ENCODE measurements at places on chromosomes 12 and 14.

GRCh38 chr12:60666895-60667294 lies 1071.1 kb downstream of the SLC16A7 start:
- DNase-seq, result no peak

- DNase-seq, result peak; percentile 67
Observed at GRCh38 chr14:64095620-64096019, 198.6 kb downstream of the ESR2 start.

GRCh38 chr14:24809135-24809534 lies 175.1 kb upstream of the GZMB start:
- no peak for DNase-seq

DNA sequence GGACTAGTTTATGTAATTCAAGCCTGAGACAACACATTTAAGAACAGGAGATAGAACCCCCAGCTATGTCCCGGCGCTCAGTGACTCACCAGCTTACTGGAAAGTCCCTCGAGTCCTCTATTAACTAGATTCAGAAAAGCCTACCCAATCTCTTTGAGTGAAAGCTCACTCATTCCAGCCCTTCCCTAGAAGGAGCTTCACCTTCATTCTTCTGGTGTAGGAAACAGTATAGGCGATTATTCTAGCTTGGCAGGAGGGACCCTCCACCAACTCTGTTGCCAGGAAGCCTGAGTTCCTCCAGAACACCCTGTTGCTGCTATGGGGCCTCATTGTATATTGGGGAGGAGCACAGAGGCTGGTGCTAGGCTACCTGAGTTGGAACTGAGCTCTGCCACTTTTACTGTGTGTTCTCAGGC lies 57.2 kb upstream of the AEBP2 start:
- DNase-seq, result peak; percentile 92

DNA sequence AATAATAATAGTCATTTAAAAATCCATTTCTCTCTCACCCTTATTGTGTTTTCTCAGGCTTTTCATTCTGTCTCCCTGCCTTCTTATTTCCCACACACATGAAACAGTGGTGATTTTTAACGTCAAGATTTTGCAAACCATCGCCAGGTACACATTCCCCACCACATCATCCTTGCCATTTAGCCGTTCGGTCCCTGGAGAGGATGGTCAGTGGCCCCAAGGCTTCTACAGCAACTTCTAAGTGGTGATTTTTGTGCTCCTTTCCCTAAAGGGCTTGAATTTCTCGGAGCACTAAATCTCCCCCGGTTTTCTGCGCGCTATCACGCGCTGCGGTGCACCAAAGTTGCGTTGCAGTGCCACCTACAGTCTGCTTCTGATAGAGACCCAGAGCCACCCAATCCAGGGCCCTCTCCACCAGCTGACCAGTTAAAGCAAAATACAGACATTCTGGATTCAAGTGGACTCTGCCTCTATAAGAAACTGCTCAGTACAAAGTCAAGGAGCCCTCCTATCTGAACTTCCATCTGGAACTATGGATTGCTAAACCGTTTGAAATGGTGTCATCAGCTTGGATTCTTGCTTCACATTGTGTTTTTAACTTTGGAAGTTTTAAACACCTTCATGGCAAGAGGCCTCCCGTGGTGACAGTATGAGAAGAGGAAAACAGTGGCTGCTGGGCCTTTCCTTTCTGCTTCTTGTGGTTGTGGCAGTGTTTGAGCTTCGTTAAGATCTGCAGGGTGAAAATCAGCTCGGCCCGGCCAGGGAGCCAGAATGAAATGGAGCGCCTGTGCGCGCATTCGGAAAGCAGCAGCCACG lies 234.0 kb downstream of the SPTSSA start:
- peak; percentile 49 for DNase-seq

GRCh38 chr12:88057994-88058718 lies 29.0 kb upstream of the C12orf50 start:
- no peak for DNase-seq

- peak; percentile 87 for DNase-seq
Observed at GRCh38 chr14:94009767-94010166, 12.7 kb downstream of the CCDC197 start.

DNA sequence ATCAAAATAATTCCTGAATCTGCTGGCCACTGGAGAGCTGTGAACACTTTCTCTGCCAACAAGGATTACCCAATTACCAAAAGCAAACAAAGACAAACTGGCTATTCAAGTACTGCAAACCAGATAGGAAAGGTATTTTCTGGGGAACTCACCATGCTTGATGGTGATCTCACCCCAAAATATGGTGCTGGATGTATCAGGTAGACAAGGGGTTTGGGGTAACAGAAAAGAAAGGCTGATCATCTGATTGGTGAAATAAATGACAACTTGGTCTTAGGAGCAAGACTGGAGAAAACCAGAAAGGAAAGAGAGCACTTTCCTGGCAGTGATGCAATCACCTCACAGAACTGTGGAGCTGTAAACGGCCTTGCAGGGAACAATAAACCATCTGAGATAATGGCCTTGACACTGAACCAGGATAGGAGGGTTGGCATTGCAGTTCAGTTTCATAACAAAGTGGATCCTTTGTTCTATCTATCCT lies 31.0 kb upstream of the NPFF start:
- peak; percentile 69 for DNase-seq

DNA sequence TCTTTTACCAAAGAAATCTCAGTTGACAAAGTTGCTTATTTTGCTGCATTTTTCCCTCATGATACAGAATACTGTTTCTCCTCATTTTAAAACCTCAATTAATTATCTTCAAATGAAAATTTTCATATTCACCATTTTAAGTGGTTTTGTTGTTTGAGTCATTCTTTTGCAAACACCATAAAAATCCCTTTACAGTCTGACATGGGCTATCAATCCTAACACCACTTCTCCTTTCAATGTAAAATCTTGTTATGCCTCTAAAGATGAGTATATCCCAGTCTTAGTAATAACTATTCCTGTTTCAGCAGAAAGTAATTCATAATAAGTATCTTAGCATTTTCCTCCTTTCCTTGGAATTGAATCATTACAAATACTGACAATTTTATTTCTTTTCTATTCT lies 192.2 kb downstream of the SYT1 start:
- DNase-seq, result peak; percentile 33

- no peak for DNase-seq
Observed at GRCh38 chr12:92436856-92437255, 265.9 kb upstream of the PLEKHG7 start.

DNA sequence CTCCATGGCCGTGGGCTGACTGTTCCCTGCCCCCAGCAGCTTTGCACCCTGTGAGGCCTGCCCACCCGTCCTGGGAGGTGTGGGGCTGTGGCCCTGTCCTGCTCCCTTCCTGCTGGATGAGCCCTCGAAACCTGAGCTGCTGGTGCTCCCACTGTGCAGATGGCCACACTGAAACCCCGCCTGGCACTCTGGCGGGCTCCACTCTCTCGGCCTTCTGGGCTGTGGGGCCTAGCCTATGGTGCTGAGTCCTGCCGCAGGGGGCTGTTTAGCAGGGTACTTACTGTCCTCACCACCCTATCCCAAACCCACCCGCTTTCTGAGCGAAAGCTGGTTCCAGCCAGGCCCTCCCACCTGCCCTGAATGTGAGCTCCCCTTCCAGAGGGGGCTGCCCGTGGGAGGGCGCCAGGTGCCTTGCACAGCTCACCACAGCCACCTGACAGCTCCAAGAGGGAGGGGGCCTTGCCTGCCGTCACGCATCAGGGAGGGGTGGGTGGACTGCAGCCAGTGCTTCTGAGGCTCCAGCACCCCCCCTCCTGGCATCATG lies 7.3 kb downstream of the SLC25A47 start:
- DNase-seq, result no peak

DNA sequence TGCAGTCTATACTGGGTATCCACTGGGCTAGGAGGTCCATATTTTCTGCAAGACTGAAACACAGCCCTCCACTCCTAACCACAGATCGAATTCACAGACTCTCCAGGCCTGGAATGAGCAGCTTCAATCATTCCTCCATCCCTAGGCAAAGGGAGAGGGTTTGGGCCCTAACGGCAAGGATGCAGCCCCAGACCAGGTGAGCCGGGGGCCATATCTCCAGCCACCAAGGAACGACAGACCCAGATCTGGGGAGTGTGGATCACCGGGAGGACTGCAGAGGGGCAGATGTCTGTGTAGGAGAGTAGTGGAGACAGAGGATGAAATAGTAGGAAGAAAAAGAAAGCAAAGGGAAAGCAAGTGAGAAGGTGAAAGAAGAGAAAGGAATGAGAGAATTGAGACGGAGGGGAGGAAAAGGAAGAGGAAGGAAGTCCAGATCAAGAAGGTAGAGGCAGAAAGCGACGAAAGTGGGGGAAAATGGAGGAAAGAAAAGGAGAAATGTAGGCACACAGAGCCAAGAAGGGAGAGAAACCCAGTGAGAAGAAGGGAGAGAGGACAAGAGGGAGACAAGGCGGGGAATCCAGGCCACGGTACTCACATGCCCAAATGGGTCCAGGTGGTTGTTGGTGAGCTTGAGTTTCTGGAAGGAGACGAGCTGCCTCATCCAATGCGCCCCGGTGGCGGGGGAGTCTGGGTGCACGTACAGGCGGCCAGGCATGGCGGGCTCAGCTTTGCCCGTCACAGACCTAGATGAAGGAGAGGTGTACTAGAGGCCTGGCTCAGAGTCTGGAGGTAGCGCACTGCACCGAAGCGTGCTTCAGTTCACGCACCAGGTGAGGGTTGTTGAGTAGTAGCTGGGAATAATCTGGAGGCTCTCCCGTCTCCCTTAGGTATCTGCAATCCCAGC lies 7.7 kb downstream of the TBX5 start:
- DNase-seq, result peak; percentile 31

DNA sequence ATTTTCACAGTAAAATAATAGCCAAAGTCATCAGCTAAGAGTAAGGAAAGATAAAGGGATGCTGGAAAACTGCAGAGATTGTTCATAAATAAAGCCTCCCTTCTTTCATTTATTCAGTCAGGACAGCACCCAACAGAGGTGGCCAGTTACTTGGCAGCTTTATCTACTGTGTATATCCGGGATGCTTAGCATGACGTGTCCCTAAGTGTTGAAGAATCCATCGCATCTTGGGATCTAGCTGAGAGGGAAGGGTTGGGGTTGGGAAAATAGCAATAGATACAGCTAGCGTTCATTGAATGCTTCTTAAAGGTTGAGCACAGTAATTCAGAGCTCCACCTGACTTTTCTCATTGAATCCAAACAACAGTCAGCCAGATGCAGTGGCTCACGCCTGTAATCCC lies 5.6 kb upstream of the ERBB3 start:
- no peak for DNase-seq

GRCh38 chr14:89303456-89304435 lies 113.3 kb downstream of the FOXN3 start:
- DNase-seq, result peak; percentile 89

DNA sequence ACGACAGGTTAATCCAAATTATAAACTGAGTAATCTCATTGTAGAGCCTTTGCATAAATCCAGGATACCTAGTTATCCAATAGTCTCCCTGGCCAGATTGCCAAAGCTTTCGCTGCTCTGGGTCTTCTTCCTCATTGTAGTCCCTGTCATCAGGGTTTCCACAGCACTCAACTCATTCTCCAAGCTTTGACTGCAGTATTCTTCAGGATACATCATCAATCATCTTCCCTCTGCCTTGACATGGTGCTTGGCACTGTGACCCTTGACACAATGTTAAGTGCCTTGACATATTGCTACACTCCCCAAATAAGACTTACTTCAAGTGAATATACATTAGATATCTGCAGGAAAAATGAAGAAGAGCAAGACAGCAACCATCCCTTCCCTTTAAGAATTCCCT lies 60.1 kb upstream of the RESF1 start:
- no peak for DNase-seq

GRCh38 chr12:115756804-115757203 lies 520.7 kb downstream of the MED13L start:
- no peak for DNase-seq

DNA sequence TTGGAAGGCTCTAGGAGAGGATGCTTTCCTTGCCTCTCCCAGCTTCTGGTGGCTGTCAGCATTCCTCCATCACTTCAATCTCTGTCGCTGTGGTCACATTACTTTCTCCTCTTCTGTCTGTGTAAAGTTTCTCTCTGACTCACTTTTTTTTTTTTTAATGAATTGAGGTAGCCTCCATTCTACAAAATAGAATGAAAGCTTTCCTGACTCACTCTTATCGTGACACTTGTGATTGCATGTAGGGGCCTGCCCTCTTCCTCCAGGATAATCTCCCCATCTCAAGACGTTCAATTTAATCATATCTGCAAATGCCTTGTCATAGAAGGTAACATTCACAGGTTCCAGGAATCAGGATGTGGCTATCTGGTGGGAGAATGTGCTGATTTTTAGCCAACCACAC lies 153.5 kb upstream of the HMGA2 start:
- DNase-seq, result peak; percentile 85

DNA sequence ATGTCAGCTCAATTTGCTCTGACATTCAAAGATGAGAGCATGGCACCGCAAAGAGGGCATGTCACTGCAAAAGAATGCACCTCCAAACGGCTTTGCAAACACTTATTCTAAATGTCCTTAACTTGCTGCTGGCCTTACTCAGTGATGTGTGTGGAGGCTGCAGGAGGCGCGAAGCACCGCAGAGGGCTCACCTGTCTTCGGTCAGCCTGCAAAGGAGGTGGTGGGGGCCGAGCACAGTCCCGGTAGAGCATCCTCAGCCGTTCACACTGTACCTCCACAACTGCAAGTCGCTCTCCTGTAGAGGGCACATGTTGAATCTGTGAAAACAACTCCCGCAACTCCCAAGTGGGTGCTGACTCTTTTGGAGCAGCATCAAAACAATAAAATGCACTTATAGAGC lies 93.8 kb downstream of the TRAFD1 start:
- no peak for DNase-seq

- peak; percentile 74 for DNase-seq
Observed at GRCh38 chr12:21828136-21828775, 53.8 kb upstream of the KCNJ8 start.

DNA sequence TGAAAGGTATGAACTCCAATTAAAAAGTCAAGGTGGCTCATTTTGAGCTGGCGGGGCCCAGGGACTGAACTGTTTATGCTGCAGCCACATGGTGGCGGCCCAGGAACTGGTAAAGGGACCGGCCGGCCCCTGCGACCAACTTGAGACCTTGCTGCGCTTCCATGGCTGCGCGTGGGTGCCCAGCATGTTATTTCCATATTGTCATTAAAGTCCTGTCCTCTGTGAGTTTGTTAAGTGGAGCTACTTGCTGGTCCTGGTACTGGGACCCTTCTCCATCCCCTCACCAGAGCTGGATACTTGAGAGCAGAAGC lies 62.3 kb downstream of the BEGAIN start:
- DNase-seq, result peak; percentile 9

DNA sequence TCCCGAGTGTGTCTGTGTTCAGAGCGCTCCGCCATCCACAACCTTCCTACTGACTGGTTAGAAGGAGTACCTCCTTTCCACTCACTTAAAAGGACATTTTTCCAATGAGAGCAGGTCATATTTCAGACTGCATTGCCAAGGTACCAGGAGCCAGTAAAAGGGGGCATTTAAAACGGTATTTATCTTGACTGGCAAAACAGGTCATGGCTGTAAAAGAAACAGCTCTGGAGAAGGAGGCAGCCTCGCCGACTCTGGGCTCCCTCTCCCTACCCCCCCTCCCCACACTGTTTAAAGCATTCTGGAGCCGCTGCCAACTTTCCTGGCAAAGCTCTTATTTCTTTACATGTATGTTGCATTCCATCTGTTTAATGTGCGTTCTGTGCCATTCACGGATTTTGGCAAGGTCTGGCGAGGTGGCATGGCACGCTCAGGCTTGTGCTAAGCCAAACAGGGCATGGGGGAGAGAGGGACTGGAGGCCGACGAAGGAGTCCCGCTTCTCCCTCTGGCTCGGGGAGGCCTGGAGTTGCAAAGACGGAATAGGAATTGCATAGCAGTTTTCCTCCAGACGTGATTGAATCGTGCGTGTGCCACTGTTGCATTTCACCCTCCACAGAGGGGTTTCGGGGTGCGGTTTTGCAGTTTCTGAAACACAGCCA lies 41.2 kb upstream of the MED13L start:
- peak; percentile 7 for DNase-seq
